Activated naive CD4-positive, alpha-beta T cell (primary cell): ENCODE measurements at places on chromosomes 1 and 21.

- DNase-seq = no peak
These were observed 25.7 kb upstream of the KCNN3 start for GRCh38 chr1:154895798-154896197.

DNA sequence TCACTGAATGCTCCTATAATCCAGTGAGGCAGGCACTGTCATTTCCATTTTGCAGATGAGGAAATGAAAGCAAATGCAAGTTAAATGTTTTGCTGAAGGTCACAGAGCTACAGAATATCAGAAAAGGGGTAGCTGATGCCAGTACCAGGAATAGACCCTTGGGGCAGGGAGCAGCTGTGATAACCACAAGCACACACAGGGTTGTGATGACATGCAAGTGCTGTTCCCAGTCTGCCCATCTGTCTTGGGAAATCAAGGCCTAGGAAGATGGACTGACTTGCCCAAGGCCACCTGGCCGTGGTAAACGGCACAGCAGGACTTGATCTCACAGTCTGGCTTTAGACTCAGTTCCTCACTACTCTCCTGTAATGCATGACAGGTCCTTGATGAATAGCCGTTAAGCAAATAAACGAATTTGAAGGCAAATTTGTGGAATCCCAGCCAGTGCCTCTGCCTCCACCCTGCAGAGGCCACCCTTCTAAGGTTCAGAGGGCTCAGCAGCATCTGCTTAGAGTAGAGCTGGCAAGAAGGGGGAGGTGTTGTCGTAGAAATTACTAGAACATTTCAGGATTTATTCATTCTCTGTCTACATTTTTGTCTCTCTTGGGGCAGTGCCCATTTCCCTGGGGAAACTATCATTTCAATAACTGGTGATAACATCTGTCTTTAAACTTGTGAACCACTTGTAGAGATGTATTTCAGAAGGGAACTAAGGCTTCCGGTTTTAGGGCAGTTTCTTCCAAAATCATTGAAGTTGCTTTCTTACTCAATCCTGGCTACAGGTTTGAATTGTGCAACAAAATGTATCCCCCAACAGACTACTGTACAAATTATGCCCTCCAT is 53.2 kb upstream of the MRPS6 start:
- DNase-seq = no peak

GRCh38 chr1:105373681-105374080 is 1624.0 kb downstream of the AMY1C start:
- DNase-seq = no peak

GRCh38 chr1:107674486-107674885 is 290.5 kb downstream of the VAV3 start:
- DNase-seq = no peak

- DNase-seq = no peak
These were observed 22.4 kb downstream of the ARMH1 start for GRCh38 chr1:44696789-44697345.

GRCh38 chr21:33673473-33673872 is 31.2 kb downstream of the ITSN1 start:
- DNase-seq = no peak

DNA sequence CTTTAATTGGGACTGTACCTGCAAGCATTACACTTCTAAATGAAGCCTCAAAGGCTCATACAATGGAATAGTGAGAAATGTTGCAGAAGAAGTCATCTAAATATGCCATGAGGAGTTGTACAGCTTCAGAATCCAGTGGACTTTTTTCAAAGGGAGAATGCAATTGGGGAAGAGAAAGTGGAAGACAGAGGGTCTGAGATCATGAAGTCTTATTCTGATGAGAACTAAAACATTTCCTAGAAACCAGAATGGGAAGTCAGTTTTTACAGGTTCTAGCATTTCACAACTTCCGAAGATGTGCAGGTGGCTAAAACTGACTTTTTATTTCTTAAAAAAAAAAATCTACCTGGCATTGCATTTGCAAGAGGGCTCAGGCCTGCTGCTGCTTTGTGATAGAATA is 424.4 kb upstream of the RUNX1 start:
- DNase-seq = no peak

DNA sequence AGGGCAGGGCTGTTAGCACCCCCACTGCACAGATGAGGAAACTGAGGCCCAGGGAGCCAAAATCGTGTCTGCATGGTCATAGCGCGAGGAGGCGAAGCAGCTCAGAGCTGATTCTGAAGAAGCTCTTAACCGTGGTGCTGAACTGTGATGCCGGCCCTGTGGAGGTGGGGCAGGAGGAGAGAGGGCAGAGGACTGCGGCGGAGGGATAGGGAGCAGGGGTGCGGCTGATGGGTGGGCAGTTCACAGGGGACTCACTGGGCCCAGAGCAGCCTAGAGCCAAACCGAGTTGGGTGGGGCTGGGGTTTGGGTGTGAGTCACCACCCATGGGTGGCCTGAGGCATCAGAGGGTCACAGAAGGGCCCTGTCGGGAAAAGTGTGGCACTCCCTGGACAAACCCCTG is 74.7 kb downstream of the RAP1GAP start:
- no peak for DNase-seq

DNA sequence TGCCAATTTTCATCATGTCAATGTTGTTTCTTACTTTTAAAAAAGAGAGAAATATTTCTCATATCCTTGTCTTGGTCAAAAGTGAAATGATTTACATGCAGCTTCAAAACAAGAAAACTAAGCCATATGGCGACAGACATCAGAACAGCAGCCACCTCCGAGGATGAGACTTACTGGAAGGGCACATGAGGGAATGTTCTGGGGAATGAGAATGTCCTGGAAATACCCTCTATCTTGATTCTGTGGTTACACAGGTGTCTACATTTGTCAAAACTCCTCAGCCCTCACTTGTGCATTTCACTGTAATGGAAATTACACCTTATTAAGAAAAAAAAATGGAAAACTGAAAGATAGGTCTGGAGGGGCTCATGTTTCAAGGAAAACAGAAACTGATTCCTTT is 14.2 kb upstream of the ECE1 start:
- DNase-seq = no peak

DNA sequence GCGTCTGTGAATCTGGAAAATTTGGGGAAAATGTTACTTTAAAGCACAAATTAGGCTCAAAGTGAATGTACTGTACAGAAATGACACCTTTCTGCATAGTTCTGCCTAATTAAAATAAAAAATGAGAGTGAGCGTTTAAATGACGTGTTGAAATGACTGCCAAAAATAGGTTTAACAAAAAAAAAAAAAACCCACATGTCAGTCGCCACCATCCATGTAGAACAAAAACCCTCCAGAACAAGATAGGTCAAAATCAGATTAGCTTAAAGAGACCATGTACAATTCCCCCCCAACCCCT is 745 bp downstream of the PARP1 start:
- DNase-seq = no peak

GRCh38 chr1:29945426-29945825 is 709.1 kb downstream of the PTPRU start:
- no peak for DNase-seq

- DNase-seq = no peak
These were observed 186.2 kb downstream of the C1orf94 start for GRCh38 chr1:34362949-34363348.

DNA sequence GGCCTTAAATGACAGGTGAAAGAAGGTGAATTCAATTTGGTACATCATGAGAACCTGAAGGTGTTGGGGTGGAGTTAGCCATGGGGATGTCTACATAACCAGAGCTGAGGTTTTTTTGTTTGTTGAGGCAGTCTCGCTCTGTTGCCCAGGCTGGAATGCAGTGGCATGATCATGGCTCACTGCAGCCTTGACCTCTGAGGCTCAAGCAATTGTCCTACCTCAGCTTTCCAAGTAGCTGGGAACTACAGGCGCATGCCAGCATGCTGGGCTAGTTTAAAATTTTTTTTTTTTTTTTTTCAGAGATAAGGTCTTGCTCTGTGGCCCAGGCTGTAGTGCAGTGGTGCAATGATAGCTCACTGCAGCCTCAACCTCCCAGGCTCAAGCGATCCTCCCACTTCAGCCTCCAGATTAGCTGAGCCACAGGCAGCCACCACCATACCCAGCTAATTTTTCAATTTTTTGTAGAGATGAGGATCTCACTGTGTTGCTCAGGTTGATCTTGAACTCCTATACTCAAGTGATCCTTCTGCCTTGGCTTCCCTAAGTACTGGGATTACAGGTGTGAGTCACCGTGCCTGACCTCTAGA is 1.9 kb upstream of the MPZ start:
- DNase-seq = no peak

GRCh38 chr1:110255392-110255787 is 45.3 kb downstream of the KCNC4 start:
- no peak for DNase-seq

GRCh38 chr1:186089940-186090339 is 285.1 kb downstream of the TPR start:
- no peak for DNase-seq

DNA sequence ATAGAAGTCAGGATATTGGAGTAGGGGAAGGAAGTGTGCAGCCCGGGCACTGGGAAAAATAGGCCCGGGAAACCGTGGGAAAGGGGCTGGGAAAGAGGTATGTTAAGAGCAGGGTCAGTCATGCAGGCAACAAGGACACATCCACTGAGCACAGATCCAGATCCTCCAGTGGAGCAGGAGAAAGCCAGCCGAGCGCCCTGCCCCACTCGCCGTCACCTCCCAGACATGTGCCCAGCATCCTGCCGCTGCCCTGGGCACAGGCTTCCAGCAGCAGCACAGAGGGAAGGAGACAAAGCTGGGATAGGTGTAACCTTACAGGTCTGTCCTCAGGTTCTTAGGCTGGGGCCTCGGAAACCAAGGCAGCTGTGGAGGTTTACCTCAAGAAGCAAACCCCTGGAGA is 64.2 kb downstream of the FAM163A start:
- DNase-seq = no peak

GRCh38 chr1:220521778-220522177 is 6.2 kb upstream of the MARK1 start:
- no peak for DNase-seq

DNA sequence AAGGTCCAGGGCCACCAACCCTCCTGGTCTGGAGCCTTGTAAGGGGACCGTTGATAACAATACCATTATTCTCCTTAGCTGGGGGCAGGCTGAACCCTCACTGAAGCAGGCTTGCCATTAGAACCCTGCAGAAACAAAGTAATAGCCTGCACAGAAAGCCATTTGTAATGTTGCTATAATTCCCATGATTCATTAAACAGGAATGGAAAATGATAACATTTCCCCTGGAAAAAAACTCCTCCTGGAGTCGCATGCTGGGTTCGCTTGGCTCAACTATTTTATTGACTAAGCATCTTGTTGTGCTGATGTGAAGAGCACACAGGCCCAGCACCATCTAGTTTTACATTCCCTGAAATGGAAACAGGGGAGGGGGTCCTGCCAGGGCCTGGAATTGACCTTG is 155.6 kb upstream of the CSF3R start:
- no peak for DNase-seq

DNA sequence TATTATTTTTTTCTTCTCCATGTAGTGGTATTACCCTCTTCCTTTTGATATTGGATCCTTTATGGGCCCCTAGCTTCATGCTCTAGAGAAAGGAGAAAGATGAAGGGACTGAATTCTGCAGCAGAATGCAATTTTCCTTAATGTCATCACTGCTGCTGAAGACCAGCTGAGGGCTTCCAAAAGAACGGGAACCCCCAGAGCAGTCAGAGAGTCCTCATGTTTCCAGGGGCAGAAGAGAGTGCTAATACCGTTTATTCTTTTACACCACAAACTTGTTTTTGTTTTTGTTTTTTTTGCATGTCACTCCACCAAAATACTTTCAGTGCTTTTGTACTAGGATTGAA is 21.1 kb upstream of the TBX15 start:
- DNase-seq = no peak

DNA sequence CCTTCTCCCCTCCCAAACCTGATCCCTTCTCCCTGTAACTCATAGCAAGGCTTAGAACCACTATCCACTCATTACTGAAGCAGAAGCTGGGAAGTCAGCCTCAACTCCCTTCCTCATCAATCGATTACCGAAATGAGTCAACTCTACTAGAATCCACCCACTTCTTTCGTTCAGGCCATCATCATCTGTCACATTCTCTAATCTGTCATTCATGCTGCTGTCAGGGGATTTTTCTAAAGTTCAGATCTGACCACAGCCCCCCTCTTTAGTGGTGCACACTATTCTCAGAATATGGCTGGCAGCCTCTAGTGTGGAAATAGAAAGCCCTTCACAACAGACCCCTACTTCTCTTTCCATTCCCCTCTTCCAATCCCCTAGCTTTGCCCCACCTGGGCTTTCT is 5.1 kb downstream of the NT5C1A start:
- no peak for DNase-seq

DNA sequence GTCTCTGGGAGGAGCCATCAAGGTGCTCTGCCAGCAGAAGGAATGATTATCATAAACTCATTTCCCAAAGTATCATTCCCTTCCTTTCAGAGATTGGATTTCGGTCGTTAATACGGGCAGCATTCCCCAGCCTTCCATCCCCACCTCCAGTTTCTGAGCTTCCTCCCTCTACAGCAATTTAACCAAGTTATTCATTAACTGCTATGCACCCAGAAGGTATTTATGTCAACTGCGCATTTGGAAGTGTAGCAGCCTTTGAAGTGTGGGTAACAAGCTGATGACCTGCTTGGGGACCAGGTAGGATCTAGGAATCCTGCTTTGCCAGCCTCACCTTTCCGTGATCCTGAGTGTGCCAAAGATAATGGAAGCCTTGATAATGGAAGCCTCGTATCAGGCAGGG is 172.4 kb upstream of the IGSF21 start:
- DNase-seq = no peak

- DNase-seq = no peak
These were observed 7.1 kb upstream of the C1orf115 start for GRCh38 chr1:220682901-220683576.

- DNase-seq = no peak
These were observed 4.5 kb upstream of the SDE2 start for GRCh38 chr1:226003502-226004170.

- DNase-seq = no peak
These were observed 492.4 kb upstream of the NFIA start for GRCh38 chr1:60589916-60590315.

DNA sequence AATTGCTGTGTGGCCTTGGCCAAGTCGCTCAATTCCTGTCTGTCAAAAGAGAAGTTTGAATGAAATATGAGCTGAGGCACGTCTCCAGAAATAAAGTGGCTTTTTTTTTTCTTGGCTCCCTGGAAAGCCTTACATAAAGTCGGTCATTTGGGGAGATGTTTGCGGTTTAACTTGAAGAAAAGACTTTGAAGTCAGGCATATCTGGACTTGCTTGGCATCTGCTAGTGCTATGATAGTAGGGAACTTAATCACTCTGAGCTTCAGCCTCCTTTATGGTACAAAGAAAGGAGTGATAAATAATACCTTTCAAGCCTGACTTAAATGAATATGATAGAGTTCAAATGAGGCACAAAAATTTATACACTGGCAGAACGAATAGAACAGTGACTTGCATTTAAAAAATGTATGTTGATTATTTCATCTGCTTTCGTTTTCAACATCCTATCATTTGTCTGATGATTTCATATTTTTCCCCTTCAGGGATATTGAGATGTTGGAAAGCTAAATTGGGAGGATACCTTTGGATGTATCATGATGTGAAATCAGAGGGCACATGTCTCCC is 60.2 kb downstream of the FASLG start:
- DNase-seq = no peak

- DNase-seq = no peak
These were observed 1.0 kb upstream of the SYNJ1 start for GRCh38 chr21:32728848-32729247.

- DNase-seq = no peak
These were observed 6.5 kb upstream of the CCDC27 start for GRCh38 chr1:3745590-3746381.
